ENCODE measurements at places on chromosomes 2 and 18.

DNA sequence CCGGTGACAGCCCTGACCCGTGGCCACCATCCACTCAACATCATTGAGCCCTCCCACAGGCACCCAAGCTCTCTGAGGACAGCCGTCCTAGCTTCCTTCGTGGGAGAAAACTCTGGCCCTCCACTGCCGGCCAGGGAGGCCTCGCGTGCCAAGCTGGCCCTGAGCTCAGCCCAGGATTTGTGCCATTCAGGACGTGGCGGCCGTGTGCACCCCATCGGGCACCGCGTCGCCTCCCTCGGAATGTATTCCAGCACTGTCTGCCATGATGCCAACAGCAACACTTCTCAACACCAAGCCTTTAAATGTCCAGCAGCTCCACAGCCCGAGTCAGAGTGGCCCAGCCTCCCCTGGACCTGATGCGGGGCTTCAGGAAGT lies 35.7 kb downstream of the ZNF516 start:
- no peaks in the 10 kb centered on the region for H3K27me3 ChIP-seq
- DNase-seq, result no peak
- H3K36me3 ChIP-seq, result peaks cover 23% of the 10 kb centered on the region
- H3K27ac ChIP-seq, result peak overlapping the region; percentile 35

GRCh38 chr18:70464343-70465114 lies 175.7 kb downstream of the SOCS6 start:
- H3K4me3 ChIP-seq, result peak overlapping the region; percentile 86
- peaks cover 25% of the 10 kb centered on the region for H3K4me1 ChIP-seq
- no peak overlapping the region for H3K27ac ChIP-seq
- DNase-seq, result peak; percentile 60
- no peaks in the 10 kb centered on the region for H3K36me3 ChIP-seq

- peaks cover 4% of the 10 kb centered on the region for H3K36me3 ChIP-seq
- peaks cover 43% of the 10 kb centered on the region for H3K4me1 ChIP-seq
- DNase-seq, result peak; percentile 60
- H3K27me3 ChIP-seq, result peaks cover 10% of the 10 kb centered on the region
- peak overlapping the region; percentile 99 for H3K27ac ChIP-seq
Measured at GRCh38 chr18:28175150-28175929, 1.6 kb downstream of the CDH2 start.

DNA sequence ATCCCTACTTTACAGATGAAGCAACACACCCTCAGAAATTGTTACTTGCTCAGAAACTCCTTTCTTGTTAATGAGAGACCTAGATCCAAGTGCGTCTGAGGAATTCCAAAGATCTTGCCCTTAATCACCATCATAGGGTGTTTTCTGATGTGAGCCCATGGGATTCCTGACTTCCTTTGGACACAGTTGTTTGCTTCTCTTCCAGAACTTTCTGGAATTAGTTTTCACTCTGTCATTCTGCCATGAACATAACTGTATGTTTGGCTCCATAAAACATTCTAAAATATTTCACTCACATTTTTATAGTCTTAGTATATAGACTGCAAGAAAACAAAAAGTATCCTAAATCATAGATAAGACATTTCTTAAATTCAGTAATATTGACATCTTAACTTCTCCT lies 593.9 kb upstream of the SOX11 start:
- no peak overlapping the region for H3K27ac ChIP-seq
- no peaks in the 10 kb centered on the region for H3K4me1 ChIP-seq
- H3K27me3 ChIP-seq, result no peaks in the 10 kb centered on the region
- H3K4me3 ChIP-seq, result no peak overlapping the region

GRCh38 chr2:29527947-29528346 lies 393.4 kb downstream of the ALK start:
- H3K27me3 ChIP-seq, result no peaks in the 10 kb centered on the region
- peaks cover 6% of the 10 kb centered on the region for H3K36me3 ChIP-seq
- DNase-seq, result no peak
- no peak overlapping the region for H3K27ac ChIP-seq
- no peak overlapping the region for H3K4me3 ChIP-seq

- H3K27ac ChIP-seq, result no peak overlapping the region
- peaks cover 7% of the 10 kb centered on the region for H3K4me1 ChIP-seq
- H3K27me3 ChIP-seq, result peaks cover 10% of the 10 kb centered on the region
- no peak for DNase-seq
Measured at GRCh38 chr18:22253676-22254075, 84.3 kb downstream of the GATA6 start.

DNA sequence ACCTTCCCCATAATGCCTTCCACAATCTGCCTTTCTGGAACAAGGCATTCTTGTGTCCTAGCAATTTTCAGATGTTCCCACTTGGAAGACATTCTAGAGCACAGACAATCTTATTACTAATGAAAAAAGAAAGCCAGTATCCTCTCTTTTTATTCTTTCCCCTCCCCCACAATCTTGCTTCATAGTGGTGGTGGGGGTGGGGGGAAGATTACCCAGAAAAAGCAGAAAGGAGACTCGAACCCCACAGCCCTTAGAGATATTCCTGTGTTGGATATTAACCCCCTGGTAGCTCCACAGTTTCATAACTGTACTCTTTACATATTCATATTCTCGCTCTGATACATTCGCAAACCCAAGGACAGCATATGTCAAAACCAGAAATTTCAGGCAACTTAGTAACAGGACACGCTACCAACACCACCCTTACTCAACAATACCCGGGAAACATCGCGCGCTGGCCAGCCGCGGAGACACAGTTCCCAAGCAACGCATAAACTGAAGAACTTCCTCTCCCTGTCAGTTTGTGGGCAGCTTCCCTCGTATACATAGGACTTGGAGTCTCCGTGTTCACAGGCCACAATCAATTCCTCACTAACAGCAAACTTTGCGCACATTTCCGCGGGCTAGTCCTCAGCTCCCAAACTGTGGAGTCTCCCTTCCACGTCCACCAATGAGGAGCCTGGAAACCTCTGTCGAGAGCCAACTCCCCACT lies 793 bp downstream of the NR4A2 start:
- peaks cover 27% of the 10 kb centered on the region for H3K27me3 ChIP-seq
- peak; percentile 21 for DNase-seq
- peaks cover 13% of the 10 kb centered on the region for H3K36me3 ChIP-seq

DNA sequence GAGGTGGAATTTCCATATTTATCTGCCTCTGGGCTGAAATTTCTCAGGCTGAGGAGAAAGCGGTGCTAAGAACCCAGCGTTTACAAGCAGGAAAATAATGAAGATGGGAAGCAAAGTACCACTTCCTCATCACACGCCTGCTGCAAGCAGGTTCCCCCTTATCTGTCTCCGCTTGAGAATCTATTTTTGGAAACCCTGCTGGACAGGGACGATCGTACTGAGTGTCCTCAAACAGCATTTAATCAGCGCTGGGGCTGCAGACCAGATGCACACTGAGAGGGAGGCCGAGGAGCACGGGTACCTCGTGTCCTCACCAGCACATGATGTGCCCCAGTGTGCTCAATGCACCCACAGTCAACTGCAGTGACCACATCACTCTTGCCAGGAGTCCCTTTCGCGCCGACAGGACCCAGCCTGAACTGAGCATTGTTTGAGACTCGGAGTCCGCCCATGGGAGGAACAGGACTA lies 160.4 kb downstream of the HDAC4 start:
- H3K4me3 ChIP-seq, result peak overlapping the region; percentile 20
- H3K27me3 ChIP-seq, result no peaks in the 10 kb centered on the region
- peaks cover 6% of the 10 kb centered on the region for H3K36me3 ChIP-seq
- H3K27ac ChIP-seq, result peak overlapping the region; percentile 79
- H3K4me1 ChIP-seq, result peaks cover 49% of the 10 kb centered on the region

DNA sequence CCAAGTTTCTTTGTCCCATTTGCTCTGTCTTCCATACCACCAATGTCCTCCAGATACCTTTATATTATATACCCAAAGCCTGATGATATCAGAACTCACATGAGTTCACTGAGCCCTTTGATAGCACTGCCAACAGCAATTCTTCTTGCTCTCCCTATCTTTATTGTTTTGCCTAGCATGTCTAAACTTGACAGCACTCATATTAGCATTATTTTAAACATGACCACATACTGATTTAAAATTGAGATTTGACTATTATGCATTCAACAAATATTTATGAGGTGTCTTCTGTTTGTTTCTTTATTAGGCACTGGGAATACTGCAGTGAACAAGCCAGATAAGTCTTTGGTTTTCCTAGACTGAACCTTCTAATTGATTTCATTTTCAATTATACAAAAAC lies 587.3 kb upstream of the GCFC2 start:
- no peak for DNase-seq
- H3K36me3 ChIP-seq, result no peaks in the 10 kb centered on the region
- H3K4me1 ChIP-seq, result peaks cover 4% of the 10 kb centered on the region
- H3K4me3 ChIP-seq, result no peak overlapping the region
- H3K27me3 ChIP-seq, result no peaks in the 10 kb centered on the region

DNA sequence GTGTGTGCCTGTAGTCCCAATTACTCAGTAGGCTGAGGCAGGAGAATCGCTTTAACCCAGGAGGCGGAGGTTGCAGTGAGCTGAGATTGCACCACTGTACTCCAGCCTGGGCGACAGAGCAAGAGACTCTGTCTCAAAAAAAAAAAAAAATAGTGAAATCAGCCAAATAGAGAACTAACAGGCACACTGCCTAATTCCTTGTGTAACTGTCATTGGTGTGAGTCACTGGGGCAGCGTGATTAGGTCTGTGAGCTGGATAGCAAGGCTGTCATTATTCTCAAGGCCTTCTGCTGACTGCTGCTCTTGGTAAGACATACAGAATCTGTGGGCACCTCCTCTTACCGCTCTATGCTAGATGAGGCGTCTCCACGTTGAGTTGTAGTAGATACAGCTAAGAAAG lies 270.3 kb downstream of the NEDD4L start:
- H3K27ac ChIP-seq, result no peak overlapping the region
- no peaks in the 10 kb centered on the region for H3K36me3 ChIP-seq
- DNase-seq, result no peak
- peaks cover 21% of the 10 kb centered on the region for H3K4me1 ChIP-seq
- H3K27me3 ChIP-seq, result no peaks in the 10 kb centered on the region

- H3K36me3 ChIP-seq, result peaks cover 7% of the 10 kb centered on the region
- no peaks in the 10 kb centered on the region for H3K27me3 ChIP-seq
- no peak overlapping the region for H3K4me3 ChIP-seq
- H3K4me1 ChIP-seq, result no peaks in the 10 kb centered on the region
- no peak overlapping the region for H3K27ac ChIP-seq
Measured at GRCh38 chr2:24643051-24643450, 150.1 kb downstream of the PTRHD1 start.

- H3K27me3 ChIP-seq, result no peaks in the 10 kb centered on the region
- no peak overlapping the region for H3K27ac ChIP-seq
- no peak for DNase-seq
- peaks cover 11% of the 10 kb centered on the region for H3K4me1 ChIP-seq
- H3K4me3 ChIP-seq, result no peak overlapping the region
- H3K36me3 ChIP-seq, result no peaks in the 10 kb centered on the region
Measured at GRCh38 chr2:223735659-223736244, 101.6 kb downstream of the AP1S3 start.

DNA sequence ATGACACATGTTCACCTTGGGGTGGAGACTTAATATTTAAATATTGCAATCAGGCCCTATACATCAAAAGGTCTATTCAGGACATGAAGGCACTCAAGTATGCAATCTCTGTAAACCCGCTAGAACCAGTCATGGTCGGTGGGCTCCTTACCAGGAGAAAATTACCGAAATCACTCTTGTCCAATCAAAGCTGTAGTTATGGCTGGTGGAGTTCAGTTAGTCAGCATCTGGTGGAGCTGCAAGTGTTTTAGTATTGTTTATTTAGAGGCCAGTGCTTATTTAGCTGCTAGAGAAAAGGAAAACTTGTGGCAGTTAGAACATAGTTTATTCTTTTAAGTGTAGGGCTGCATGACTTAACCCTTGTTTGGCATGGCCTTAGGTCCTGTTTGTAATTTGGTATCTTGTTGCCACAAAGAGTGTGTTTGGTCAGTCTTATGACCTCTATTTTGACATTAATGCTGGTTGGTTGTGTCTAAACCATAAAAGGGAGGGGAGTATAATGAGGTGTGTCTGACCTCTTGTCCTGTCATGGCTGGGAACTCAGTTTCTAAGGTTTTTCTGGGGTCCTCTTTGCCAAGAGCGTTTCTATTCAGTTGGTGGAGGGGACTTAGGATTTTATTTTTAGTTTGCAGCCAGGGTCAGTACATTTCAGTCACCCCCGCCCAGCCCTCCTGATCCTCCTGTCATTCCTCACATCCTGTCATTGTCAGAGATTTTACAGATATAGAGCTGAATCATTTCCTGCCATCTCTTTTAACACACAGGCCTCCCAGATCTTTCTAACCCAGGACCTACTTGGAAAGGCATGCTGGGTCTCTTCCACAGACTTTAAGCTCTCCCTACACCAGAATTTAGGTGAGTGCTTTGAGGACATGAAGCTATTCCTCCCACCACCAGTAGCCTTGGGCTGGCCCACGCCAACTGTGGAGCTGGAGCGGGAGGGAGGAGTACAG lies 108.1 kb downstream of the XRCC5 start:
- H3K4me3 ChIP-seq, result no peak overlapping the region
- H3K27me3 ChIP-seq, result no peaks in the 10 kb centered on the region
- H3K36me3 ChIP-seq, result peaks cover 5% of the 10 kb centered on the region
- DNase-seq, result no peak
- peak overlapping the region; percentile 38 for H3K27ac ChIP-seq
- H3K4me1 ChIP-seq, result peaks cover 16% of the 10 kb centered on the region

- H3K36me3 ChIP-seq, result no peaks in the 10 kb centered on the region
- DNase-seq, result no peak
- no peak overlapping the region for H3K4me3 ChIP-seq
- H3K27me3 ChIP-seq, result no peaks in the 10 kb centered on the region
Measured at GRCh38 chr18:8212896-8213780, 396.1 kb upstream of the RAB12 start.

DNA sequence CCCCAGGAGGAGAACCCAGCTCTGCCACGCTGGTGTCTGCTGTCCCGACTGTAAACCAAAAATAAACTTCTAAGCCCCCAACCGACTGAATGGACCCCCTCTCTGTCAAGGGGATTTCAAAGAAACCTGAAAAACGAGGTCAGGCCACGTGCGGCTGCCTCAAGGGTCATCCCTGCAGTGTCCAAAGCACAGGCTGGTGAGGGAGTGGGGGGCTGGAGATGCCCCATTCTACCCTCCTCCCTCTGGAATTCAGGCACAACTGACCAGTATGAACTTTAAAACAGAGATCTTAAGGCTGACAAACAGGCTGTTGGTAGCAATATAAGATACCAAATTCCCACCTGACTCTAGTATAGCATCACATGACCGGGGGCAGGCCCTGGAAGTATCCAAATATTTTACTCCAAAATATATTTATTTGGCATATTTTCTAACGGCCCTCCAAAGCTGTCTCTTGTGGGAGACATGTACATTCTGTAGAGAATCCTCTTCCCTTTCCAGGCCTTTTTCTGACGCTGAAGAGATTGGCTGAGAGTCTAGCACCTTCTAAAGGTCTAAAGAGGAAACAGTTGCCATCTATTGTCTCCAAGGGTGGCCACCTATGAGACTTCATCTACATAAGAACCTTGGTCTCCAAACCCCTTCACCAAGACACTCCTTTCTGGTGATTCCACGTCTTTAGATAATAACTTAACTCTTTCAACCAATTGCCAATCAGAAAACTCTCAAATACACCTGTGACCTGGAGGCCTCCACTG lies 40.4 kb upstream of the CTDP1 start:
- no peaks in the 10 kb centered on the region for H3K27me3 ChIP-seq
- H3K27ac ChIP-seq, result no peak overlapping the region
- H3K36me3 ChIP-seq, result no peaks in the 10 kb centered on the region
- H3K4me1 ChIP-seq, result peaks cover 2% of the 10 kb centered on the region
- no peak for DNase-seq
- H3K4me3 ChIP-seq, result no peak overlapping the region
